Stimulated activated CD8-positive, alpha-beta memory T cell treated with anti-CD3 and anti-CD28 coated beads, Interleukin-12 subunit alpha, Interleukin-12 subunit beta, amount 100 ng/mL, for 4 hours (primary cell): ENCODE measurements at places on chromosomes 1 and 21.
A peak's percentile ranks its signal among the peaks of the same experiment; 100 is the strongest.

- no peak for DNase-seq
These were observed 38.2 kb downstream of the PKNOX1 start for GRCh38 chr21:43012596-43012995.

DNA sequence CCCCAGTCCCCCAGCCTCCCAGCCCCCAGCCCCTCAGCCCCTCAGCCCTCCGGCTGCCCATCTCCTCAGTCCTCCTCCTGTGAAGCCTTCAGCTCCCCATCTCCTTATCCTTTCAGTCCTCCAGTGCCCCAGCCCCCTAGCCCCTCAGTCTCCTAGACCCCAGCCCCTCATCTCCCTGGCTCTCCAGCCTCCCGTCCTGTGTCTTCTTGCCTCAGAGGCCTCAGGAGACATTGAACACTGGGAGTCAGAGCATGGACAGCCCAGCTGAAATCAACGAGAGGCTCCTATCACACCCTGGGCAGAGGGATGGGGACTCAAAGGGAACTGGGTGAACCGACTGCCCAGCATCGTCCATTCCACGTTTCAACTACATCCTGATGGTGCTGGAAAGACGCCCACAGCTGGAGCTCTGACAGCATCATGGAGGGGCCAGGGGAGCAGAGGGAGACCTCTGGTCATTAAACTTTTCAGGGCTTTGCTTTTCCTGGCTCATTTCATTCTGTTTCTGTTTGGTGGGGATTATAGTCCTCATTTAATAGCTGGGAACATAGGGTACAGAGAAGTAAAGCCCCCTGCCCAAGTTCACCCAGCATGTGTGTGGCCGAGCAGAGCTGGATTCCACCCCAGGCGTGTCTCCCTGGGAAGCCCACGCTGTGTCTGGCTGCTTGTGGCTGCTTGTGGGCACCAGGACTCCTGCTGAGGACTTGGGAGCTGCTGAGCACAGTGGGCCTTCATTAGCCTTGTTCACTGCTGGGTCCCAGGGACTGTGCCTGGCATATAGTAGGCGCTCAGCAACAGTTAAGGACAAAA, 396.7 kb downstream of the PTPRU start:
- DNase-seq = no peak

GRCh38 chr1:107016376-107016978, 40.0 kb upstream of the PRMT6 start:
- no peak for DNase-seq

DNA sequence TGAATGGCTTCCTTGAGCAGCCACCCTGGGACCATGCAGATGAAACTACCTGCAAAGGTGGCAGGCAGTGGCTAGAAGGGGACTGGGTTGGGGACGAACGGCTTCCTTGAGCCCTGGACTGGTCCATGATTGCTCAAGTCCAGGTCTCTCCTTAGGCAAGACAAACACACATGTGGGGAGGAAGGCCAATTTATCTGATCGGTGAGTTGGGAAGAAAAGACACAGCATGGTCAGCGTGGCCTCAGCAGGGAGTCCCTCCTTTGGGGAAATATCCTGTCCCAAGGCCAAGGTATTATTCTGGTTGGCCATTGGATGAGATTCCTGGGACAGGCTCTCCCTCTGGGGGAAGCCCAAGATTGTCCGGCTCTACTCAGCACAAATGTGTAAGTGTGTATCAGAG, 116.3 kb upstream of the ERG start:
- no peak for DNase-seq

DNA sequence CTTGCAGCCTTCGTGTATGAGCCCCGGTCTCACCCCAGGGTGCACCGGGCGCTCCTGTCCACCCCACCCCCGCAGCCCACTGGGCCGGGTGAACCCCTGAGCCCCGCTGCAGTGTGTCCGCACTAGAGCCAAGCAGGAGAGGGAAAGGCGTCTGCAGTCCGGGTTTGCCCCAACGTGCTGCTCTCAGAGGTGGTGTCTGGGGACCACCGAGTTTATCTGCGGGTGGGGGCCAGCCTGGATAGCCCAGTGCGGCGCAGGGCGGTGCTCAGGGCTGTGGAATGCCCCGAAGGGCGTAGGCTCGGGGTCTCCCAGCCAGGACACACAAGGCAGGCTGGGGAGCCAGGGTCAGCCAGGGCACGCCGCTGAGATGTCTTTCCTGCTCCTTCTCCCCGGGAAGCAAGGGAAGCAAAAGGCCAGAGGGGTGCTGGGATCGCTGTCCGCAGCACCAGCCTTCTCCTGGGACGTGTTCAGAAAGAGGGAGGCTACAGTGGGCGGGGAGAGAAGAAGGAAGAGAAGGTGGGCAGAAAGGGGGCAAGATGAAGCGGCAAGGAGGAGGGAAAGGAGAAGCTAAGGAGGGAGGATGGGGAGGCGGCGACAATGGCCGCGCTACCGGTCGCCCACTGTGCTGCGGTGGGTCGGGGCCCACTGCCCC, 56.6 kb downstream of the MAB21L3 start:
- DNase-seq = no peak

- DNase-seq = no peak
These were observed 51.5 kb upstream of the SLC22A15 start for GRCh38 chr1:115924770-115925169.

DNA sequence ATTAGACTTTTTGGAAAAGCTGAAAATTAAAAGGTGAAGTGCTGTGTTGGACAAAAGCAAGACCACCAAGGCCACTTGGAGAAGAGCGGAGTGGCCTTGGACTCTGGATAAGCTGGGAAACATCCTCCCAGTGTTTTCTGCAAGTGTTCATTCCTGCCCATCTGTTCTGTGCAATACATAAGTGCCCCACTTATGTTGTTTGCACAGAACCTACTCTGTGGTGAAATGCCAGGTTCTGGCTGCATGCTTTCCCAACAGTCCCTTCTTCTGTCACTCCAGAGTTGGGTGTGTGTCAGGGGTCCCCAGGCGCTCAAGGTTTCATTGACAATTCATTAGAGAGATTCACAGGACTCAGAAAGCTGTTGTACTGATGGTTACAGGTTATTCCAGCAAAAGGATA, 30.3 kb downstream of the NHLH2 start:
- DNase-seq = no peak

GRCh38 chr1:22729912-22730311, 19.3 kb downstream of the EPHB2 start:
- no peak for DNase-seq

GRCh38 chr1:148388260-148389026, 94.7 kb downstream of the PPIAL4G start:
- DNase-seq = peak; percentile 71

DNA sequence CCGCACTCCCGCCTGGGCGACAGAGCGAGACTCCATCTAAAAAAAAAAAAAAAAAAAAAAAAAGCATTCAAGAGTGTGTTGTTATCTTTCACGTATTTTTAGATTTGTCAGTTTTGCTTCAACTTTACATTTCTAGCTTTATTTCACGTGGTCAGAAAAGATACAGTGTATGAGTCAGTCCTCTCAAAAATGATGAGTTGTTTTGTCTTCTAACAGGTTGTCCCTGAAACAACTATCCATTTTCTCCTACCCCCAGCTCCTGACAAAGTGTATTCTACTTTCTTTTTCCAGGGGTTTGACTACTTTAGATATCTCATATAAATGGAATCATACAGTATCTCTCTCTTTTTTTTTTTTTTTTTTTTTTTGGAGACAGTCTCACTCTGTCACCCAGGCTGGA, 5.5 kb upstream of the ZNF695 start:
- no peak for DNase-seq

- DNase-seq = no peak
These were observed 109.6 kb downstream of the VPS13D start for GRCh38 chr1:12339396-12339795.

GRCh38 chr1:182952677-182953444, at the start of gene SHCBP1L:
SHCBP1L (minus strand) TSS chr1:182953166; CDS start chr1:182953133, 33 bp downstream.
- DNase-seq = no peak

- no peak for DNase-seq
These were observed 64.2 kb downstream of the HLX start for GRCh38 chr1:220943319-220943996.

DNA sequence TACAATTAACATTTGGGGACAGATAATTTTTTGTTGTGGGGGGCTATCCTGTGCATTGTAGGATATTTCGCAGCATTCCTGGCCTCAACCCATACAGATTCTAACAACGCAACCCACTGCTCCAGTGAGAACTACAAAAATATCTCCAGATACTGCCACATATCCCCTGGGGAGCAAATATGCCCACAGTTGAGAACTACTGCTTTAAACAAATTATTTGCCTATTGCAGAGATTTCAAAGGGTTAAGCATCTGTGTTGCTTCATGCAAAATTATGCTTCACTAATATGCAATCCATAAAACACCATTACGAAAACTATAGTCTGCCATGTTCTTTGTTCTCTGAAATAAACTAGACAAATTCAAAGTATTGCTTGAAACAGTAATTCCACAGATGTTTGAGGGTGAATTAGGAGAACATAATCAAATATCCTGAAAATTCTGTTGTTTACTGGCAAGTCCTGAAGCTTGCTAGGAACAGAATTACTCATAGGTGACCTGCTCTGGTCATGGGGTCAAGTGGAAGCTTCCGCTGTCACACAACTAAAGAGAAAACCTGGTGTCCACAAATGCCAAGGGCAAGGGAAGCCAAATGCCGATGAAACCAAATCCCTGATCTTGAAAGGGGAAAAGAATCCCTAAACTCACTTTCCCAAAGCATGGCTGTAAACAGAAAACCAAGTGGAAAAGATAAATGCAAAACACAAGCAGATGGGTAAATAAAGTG, 149.4 kb downstream of the RERE start:
- no peak for DNase-seq

DNA sequence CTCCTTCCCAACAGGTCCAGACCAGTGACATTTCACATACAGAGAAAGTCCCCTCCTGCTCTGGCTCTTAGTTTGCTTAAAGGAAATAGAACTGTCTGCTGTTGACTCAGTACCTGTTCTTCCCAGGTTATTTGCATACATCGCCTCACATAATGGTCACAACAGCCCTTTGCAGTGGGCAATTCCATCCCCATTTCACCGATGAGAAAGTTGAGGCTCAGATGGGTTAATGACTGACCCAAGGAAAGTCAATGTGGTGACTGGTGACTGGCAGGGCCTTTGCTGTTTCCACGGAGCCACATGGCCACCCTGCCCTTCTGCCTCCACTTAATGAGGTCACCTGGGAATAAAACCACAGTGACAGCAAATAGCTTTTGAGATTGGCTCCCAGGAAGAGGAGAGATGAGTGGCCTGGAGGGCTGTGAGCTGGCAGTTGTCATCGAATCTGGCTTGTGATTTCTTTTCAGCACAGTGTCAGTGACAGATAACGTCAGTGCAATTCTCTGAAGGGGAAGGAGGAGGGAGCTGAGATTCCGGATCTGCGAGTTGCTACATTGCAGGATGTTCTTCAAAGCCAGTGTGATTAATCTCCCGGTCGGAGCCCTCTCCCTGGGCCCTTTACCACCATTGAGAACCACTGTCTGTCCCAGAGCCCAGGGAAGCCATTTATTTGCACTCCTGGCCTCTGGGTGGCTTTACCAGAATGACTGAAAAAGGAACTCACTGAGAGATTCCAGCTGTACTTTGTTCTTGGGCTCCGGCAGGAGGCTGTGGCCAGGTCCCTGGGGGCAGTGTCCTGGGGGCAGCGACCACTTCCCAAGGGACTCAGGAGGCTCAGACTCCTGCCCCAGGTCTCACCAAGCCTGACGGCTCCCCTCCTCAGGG, 117.2 kb downstream of the CNIH3 start:
- DNase-seq = no peak

- no peak for DNase-seq
These were observed 85.6 kb downstream of the RGS7 start for GRCh38 chr1:241271427-241271826.

GRCh38 chr1:185539277-185539943, 194.8 kb upstream of the HMCN1 start:
- no peak for DNase-seq

- no peak for DNase-seq
These were observed 252.9 kb downstream of the KCNT2 start for GRCh38 chr1:196355206-196355786.
